Activated naive CD4-positive, alpha-beta T cell (primary cell): ENCODE measurements at places on chromosomes 6 and 20.

DNA sequence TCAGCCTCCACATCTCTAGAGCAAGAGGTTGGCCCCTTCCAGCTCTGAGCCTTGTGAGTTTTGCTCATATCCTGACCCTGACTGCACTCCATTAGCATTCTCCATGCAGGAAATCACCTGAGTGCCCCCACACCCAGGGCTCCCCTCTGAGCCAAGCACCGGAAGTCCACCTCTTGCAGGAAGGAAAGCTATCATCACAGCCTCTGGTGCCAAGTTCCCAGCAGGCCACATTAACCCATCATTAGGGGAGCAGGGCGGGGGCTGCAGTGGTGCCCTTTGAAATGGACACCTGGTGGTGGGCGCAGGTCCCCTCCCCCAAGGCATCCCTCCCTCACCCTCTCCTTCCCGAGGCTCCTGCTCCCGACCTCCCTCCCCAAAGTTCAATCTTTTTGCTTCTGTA is 16.1 kb downstream of the GRM4 start:
- no peak for DNase-seq

- no peak for DNase-seq
These were observed 50.7 kb downstream of the BMP2 start for GRCh38 chr20:6818033-6818808.

DNA sequence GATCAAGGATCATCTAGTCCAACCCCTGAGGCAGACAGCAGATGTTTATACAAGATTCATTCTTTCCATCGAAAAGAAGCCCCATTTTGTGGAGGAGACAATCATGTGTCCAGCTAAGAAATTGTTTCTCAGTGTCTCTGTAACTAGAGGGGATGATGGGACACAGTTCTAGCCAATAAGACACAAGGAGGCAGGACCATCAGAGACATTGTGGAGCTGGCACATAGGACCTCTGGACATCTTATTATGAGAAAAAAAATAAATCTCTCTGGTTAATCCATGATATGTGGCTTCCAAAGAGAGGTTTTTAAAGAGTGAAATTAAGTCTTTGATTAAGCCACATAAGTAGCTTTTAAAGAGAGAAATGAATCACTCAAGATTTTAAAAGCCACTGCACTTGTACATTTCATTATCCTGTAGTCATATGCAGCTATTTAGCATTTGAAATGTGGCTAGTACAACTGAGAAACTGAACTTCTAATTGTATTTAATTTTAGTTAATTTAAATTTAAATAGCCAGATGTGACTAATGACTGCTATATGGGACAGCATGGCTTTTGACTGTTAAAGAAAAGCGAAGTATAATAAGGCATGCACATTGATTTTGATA is 176.8 kb downstream of the TASP1 start:
- no peak for DNase-seq

- DNase-seq = no peak
These were observed 9.6 kb downstream of the MOXD1 start for GRCh38 chr6:132391391-132392269.

DNA sequence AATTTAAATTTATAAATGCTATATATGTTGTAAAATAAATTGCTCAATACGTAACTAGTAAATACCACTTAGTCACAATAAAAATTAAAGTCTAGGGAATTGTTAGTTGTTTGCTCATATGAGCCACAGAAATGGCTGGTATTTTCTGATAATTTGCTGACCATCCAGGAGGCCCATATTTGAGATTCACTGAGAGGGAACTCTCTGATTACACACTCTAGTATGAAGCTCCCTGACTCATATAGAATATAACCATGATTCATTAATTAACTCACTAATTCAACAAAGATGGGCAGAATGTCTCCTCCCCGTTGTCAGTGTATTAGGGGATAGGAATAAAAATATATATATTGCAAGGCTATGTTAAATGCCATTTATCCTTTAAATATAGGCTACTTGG is 46.6 kb upstream of the TMEM30A start:
- DNase-seq = no peak

DNA sequence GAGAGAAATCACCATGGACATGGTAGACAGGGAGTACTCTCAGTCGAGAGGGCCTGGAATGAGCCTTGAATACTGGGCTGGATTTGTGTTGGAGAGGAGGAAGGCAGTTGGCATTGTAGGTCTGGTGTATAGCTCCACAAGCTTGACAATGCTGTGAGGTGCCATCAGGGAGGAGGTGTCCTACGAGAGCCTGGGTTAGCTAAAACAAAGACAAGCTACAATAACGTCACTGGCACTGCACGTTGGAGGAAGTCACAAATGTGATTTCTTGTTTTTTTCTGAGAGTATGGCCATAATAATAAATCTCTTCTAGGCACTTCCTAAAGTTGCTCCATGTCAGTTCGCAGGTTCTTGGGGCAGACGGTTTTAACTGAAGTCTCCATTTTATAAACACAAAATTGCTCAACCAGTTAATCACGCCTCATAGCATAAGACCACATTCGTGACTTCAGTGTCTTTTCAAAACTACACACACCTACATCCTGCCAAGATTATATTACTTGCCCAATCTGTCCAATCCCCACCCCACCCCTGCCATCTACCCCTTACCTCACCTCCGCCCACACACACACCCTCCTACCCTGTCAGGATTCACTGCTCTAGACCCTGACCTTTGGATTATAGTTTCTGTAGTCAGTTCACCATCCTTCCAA is 4.4 kb upstream of the HLA-DMB start:
- DNase-seq = no peak

DNA sequence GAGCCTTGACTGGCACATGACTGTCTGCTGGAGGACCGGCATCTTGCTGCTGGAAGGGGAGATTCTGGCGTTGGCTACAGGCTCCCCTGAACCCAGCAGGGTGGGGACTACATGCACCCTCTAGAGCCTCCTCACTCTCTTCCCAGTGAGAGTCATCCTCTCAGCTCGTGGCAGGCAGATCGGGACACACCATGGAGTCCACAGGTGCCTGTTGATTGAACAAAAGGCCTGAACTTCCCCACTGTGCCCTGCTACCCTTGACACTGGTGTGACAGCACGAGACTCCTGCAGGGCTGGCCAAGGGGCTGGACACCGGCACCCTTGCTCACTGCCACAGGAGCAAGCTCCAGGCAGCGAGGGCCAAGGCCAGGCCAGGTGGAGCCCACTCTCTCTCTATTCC is 8.2 kb downstream of the FRMD1 start:
- DNase-seq = no peak

GRCh38 chr6:156167625-156168071 is 609.5 kb upstream of the ARID1B start:
- DNase-seq = no peak

- no peak for DNase-seq
These were observed 1.5 kb upstream of the CPNE5 start for GRCh38 chr6:36840432-36841403.

- no peak for DNase-seq
These were observed 365.7 kb downstream of the MAFB start for GRCh38 chr20:40323361-40323794.

- DNase-seq = no peak
These were observed 10.0 kb downstream of the SIM1 start for GRCh38 chr6:100454551-100455229.

DNA sequence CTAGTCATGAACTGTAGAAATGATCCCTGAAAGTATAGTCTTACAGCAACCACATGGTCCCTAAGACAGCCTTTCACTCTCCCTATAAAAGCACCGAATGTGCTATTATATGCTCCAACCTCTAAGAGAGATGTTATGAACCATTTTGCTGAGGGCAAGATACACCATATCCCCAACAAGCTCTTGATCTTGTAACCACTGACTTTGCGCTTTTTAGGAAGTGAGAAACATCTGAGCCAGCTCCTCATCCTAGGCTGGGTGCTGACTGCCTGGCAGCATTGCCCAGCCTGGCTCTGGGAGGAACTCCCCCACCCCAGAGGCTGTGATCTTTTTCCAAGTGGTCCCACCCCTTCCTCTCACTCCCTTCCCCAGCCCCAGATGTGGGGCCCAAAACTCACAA is 3.1 kb upstream of the EMILIN3 start:
- DNase-seq = no peak

GRCh38 chr20:5714261-5715041 is 35.8 kb upstream of the SHLD1 start:
- DNase-seq = no peak

DNA sequence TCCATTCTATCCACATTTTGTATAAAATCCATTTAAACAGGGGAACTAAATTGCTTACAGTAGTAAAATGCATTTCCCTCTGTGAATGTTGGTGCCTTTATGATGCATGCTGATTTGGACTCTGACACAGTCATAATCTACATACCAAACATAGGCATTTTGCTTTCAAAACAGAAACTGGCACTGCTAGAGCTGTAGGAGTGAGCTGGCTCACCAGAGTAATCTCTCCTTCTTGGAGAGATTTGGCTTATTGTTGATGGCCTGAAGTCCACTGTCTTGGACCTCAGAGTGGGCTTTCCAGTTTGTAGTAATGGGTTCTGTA is 363.2 kb upstream of the FLRT3 start:
- DNase-seq = no peak

DNA sequence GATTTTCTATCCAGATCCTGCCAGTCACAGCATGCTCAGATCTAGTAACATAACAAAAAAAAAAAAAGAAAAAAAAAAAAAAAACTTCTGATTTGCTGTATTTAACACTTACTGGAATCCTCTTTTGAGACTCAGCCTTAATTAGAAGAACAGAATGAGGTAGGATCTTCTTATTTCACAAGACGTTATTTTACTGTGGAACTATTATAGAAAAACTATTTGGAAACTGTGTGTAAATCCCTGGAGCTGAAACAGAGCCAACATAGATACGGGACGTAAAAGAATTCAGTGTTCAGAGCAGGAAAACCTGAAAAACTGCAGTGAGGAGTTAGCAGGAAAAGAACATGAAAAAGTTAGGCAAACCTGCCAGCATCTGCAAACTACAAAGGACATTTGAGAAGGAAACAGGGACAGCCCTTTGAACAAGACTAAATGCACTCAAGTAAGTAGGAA is 3.4 kb upstream of the ZNF217 start:
- DNase-seq = no peak

DNA sequence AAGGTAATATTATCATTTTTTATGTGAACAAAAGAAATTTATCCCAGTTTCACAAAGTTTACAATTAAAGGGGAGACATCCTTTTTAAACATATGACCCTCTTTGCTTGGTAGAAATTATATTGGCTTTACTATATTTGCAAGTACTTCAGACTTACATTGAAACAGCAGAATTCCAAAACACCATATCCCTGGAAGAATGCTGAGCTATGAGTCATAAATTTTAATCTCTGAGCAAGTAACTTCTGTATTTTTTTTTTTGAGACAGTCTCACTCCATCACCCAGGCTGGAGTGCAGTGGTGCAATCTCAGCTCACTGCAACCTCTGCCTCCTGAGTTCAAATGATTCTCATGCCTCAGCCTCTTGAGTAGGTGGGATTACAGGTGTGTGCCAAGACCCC is 240.4 kb downstream of the TBC1D32 start:
- DNase-seq = no peak

DNA sequence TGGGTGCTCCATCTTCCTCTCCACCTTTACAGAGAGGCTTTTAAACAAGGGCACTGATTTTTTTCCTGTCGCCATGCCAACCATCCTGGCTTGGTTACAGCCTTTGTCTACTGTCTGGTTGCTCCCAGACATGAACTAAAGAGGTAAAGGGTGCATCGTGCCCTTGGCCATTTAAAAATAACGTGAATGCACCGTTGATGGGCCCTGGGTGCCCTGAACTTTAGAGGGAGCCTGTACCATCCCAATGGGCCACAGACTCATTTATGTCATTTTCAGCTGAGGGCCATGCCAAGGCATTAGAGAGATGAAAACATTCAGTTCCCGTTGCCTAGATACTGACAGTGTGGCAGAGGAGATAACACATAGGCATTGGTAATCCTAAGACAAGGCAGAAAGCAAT is 23.3 kb downstream of the TMC2 start:
- no peak for DNase-seq

- no peak for DNase-seq
These were observed 30.7 kb upstream of the NAA20 start for GRCh38 chr20:19986419-19986818.

DNA sequence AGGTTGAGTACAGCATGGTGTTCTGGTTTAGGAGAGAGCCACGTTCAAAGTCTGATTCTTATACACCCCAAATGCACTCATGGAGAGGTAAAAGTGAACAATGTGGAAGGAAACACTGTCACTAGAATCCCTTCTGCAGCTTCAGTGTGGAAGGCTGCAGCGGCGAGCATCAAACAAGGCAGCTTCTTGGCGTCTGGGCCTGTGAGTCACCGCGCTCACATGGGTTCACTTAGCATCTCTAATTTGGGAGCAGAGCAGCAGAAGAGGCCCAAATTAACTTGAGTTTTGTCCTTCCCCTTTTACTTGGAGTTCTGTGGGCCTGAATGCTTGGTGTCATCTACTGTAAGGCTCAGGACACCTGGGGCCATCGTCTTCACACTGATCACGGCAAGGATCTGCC is 10.9 kb upstream of the E2F1 start:
- no peak for DNase-seq

DNA sequence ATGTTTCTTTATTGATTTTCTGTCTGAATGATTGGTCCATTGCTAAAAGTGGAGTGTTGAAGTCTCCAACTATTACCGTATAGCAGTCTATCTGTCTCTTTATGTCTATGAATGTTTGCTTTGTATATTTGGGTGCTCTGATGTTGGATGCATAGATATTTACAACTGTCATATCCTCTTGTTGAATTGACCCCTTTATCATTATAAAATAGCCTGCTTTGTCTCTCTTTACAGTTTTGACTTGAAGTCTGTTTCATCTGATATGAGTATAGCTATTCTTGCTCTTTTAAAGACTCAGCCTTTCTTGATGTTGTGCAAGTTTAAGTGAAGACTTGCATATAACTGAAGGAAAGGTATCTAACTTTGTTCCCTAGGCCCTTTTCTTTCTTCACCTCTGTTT is 173.8 kb upstream of the RAB32 start:
- DNase-seq = no peak

- no peak for DNase-seq
These were observed 82.6 kb downstream of the TTLL2 start for GRCh38 chr6:167407239-167408064.

DNA sequence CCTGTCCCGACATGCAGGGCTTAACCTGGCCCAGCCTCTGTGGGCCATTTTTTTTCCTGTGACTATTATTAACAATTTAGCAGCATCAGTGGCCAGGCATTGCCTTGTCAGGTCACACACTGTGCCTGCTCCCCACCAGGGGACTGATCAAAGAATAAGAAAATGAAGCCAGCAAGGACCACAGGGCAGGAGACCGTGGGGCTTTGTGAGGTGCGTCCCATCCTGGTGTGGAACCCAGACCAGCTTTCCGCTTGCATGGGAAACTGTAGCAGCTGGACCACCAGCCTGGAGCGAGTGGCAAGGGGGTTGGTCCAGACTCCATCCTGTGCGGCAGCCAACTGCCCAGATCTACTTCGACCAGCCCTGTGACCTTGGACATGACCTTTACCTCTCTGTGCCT is 218.3 kb downstream of the ANKRD60 start:
- DNase-seq = no peak
